Activated T-helper 17 cell treated with anti-CD3 and anti-CD28 coated beads, Interleukin-2, amount 50 U/mL, for 72 hours (primary cell): ENCODE measurements at places on chromosomes 13 and 19. TPM values are rescaled to one million over a fixed set of nuclear protein-coding genes. Genes with fewer than 3 reads are reported as not detected.

GRCh38 chr19:16039081-16039480 lies 37.2 kb upstream of the TPM4 start:
- no peaks in the 10 kb centered on the region for H3K36me3 ChIP-seq
- no peak overlapping the region for H3K4me3 ChIP-seq
- H3K27me3 ChIP-seq: peaks cover 8% of the 10 kb centered on the region
- H3K27ac ChIP-seq: no peak overlapping the region

DNA sequence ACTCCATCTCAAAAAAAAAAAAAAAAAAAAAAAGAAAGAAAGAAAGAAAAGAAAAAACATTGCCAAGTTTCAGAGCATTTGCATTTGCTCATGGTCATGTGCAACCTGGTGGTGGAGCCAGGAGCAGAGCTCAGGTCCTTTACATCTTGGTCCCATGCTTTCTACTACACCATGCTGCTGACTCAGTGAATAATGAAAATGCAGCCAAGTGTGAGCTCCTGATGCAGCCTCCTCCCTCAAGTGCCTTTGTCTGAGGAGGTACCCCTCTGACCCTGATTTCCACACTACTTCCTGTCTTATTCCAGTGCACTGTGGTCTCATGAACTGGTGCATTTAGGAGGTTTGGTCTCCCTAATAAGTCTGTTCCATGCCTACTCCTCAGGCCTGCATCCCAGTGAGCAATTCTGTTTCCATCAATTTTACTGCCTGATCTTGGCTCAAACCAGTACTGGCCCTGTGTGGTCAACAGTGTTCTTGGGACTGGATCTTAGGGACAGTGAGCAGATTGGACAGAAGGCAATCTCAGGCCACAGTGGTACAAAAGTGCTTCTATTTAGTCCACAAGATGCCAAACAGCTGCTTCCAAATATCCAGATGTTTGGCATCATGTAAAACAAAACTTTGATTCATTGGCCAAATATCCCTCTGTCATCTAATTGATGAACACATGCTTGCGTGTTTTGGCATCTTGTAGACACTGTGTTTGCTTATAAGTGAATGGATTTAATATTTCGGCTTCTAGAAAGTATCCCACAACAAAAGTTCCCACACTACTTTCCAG lies 28.8 kb upstream of the LRCH1 start:
- no peaks in the 10 kb centered on the region for H3K36me3 ChIP-seq
- no peaks in the 10 kb centered on the region for H3K4me1 ChIP-seq
- no peak for ATAC-seq
- H3K4me3 ChIP-seq: no peak overlapping the region
- no peak overlapping the region for H3K27ac ChIP-seq

GRCh38 chr19:8806661-8807060 lies 25.4 kb downstream of the ZNF558 start:
- H3K4me1 ChIP-seq: no peaks in the 10 kb centered on the region
- ATAC-seq: no peak
- no peaks in the 10 kb centered on the region for H3K27me3 ChIP-seq
- H3K36me3 ChIP-seq: peaks cover 61% of the 10 kb centered on the region
- no peak overlapping the region for H3K4me3 ChIP-seq

DNA sequence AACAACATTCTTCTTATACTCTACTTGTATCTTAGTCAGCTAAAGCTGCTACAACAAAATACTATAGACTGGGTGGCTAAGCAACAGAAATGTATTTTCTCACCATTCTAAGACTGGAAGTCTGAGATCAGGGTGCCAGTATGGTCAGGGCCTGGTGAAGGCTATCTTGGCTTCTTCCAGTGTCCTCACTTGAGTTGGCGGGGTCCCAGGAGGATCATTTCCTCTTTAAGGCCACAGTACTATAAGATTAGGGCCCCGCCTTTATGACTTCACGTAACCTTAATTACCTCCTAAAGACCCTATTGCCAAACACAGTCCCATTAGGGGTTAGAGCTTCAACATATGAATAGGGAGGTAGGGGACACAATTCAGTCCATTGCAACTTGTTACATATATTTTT lies 30.7 kb upstream of the DOCK9 start:
- H3K27ac ChIP-seq: no peak overlapping the region
- no peaks in the 10 kb centered on the region for H3K27me3 ChIP-seq
- H3K36me3 ChIP-seq: no peaks in the 10 kb centered on the region

- no peaks in the 10 kb centered on the region for H3K4me1 ChIP-seq
- no peak overlapping the region for H3K4me3 ChIP-seq
- no peak for ATAC-seq
- no peaks in the 10 kb centered on the region for H3K36me3 ChIP-seq
- H3K27ac ChIP-seq: no peak overlapping the region
- peaks cover 21% of the 10 kb centered on the region for H3K27me3 ChIP-seq
These were observed 59.8 kb downstream of the SCEL start for GRCh38 chr13:77595166-77595810.

DNA sequence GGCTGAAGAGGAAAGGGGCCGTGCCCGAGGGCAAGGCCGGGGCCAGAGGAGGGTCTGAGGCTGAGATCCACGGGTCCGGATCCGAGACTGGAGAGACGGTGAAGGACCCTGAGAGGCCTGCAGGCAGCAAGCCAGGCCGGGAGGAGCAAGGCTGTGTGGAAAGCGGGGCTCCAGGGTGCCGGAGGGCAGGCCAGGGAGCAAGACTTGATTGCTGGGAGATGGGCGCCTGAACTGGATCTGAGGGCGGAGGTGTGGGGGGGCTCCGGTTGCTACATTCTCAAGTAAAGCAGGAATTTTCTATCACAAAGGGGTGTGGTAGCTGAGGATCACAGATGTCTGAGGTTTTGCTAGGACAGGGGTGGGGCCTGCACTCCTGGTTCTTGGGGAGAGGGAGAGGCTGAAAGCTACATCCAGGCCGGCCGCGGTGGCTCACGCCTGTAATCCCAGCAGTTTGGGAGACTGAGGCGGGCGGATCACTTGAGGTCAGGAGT lies 3.8 kb downstream of the MAMSTR start:
- no peaks in the 10 kb centered on the region for H3K36me3 ChIP-seq
- no peak overlapping the region for H3K27ac ChIP-seq
- no peak for ATAC-seq

DNA sequence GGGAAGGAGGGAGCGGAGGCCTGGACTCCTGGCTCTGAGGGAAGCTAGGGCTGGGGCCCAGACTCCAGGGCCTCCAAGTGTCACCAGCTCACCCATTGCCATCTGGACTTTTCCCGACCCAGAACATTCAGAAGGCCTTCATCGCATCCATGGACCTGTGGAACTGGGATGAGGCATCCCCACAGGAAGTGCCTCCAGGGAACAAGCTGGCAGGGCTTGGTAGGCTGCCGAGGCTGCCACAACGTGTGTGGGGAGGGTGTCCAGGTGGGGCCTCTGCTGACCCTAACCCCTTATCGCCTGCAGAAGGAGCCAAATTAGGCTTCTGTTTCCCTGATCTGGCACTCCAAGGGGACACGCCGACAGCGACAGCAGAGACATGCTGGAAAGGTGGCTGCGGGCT lies 767 bp downstream of the ETV2 start:
- peaks cover 10% of the 10 kb centered on the region for H3K36me3 ChIP-seq
- H3K4me3 ChIP-seq: peak overlapping the region; percentile 83
- H3K27ac ChIP-seq: no peak overlapping the region
- H3K4me1 ChIP-seq: peaks cover 6% of the 10 kb centered on the region

Gene JSRP1
- total RNA-seq: 1.0 TPM

Gene LGALS14
- 2.2 TPM for total RNA-seq

Gene RNF113B
- not detected for total RNA-seq

DNA sequence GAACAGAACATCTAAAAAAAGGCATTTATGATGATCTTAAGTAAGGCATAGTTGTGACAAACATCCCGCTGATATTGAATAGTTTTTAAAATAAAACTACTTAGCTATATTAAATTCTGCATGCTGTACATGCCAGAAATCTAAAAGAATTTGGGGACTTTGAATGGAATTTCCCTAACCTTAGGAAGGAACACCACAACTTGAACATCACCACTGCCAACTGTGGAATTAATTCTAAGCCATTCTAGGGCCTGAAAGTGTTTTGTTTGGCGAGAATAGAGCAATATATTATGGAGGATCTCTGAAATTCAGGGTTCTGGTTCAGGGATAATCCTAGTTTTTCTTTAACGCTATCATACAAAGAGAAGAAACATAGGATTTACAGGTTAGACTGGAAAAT lies 17.8 kb upstream of the LATS2 start:
- no peaks in the 10 kb centered on the region for H3K36me3 ChIP-seq
- H3K4me1 ChIP-seq: peaks cover 11% of the 10 kb centered on the region
- H3K27ac ChIP-seq: no peak overlapping the region
- no peak overlapping the region for H3K4me3 ChIP-seq
- ATAC-seq: no peak
- no peaks in the 10 kb centered on the region for H3K27me3 ChIP-seq

- ATAC-seq: no peak
- peaks cover 14% of the 10 kb centered on the region for H3K4me1 ChIP-seq
- no peaks in the 10 kb centered on the region for H3K36me3 ChIP-seq
- no peak overlapping the region for H3K27ac ChIP-seq
- no peak overlapping the region for H3K4me3 ChIP-seq
- no peaks in the 10 kb centered on the region for H3K27me3 ChIP-seq
These were observed 64.9 kb downstream of the GADD45B start for GRCh38 chr19:2540646-2541454.

GRCh38 chr13:62019858-62020257 lies 604.2 kb upstream of the PCDH20 start:
- no peak for ATAC-seq
- H3K4me3 ChIP-seq: no peak overlapping the region
- no peak overlapping the region for H3K27ac ChIP-seq
- no peaks in the 10 kb centered on the region for H3K36me3 ChIP-seq
